Body of pancreas (tissue), 4 donors: ENCODE measurements at places on chromosomes 11 and 22. TPM values are rescaled to one million over a fixed set of nuclear protein-coding genes. Genes with fewer than 3 reads are reported as not detected.

The TSPAN4 gene
- total RNA-seq: 44.9 TPM

The PLEKHA7 gene
- total RNA-seq: 30.4 TPM

DNA sequence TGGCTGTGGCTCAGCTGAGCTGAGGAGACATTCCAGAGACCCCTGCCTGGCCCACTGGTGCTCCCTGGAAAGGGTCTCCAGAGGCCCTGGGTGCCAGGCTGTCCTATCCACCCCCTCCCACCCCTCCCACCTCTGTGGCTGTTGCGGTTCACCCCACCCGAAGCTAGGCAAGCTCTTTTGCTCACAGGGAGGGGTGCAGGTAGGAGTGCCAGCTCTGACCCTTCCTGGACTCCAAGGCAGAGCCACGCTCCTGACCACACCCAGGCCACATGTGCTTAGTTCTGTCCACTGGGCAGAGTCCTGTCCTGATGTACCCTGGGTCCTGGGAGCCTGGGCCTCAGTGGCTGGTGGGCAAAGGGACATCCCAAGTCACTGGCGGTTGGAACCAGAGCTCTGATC is 16.4 kb downstream of the IL17REL start:
- peaks cover 12% of the 10 kb centered on the region for H3K4me1 ChIP-seq
- no peaks in the 10 kb centered on the region for H3K36me3 ChIP-seq
- no peak overlapping the region for H3K4me3 ChIP-seq
- DNase-seq: no peak
- no peaks in the 10 kb centered on the region for H3K27me3 ChIP-seq
- no peak overlapping the region for H3K27ac ChIP-seq

- H3K4me3 ChIP-seq: no peak overlapping the region
- DNase-seq: no peak
- no peak overlapping the region for H3K27ac ChIP-seq
- no peaks in the 10 kb centered on the region for H3K36me3 ChIP-seq
- peaks cover 11% of the 10 kb centered on the region for H3K4me1 ChIP-seq
Observed at GRCh38 chr11:131906963-131907362, 536.5 kb downstream of the NTM start.

DNA sequence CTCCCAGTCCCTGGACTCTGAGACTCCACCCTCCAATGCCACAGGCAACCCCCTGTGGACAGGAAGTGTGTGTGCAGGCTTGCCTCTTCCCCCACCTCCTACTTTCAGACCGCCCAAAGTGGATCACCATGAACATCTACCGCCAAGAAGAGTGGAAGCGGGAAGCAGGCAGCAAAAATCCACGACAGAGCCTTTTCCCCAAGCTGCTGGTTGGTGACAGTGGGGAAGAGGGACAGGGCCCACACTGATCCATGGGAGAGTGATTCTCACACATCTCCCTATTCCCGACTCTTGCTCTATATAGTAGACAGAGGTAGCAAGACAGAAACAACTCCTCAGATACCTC is 53.4 kb upstream of the SPATA19 start:
- H3K4me1 ChIP-seq: no peaks in the 10 kb centered on the region
- H3K4me3 ChIP-seq: no peak overlapping the region
- no peak overlapping the region for H3K27ac ChIP-seq
- no peaks in the 10 kb centered on the region for H3K36me3 ChIP-seq

- H3K4me1 ChIP-seq: no peaks in the 10 kb centered on the region
- H3K4me3 ChIP-seq: no peak overlapping the region
- H3K27me3 ChIP-seq: no peaks in the 10 kb centered on the region
- no peak overlapping the region for H3K27ac ChIP-seq
- no peaks in the 10 kb centered on the region for H3K36me3 ChIP-seq
Observed at GRCh38 chr22:41672780-41673509, 15.7 kb downstream of the SNU13 start.

GRCh38 chr11:64100782-64101353 is 65.0 kb downstream of the MACROD1 start:
- no peak overlapping the region for H3K4me3 ChIP-seq
- H3K27ac ChIP-seq: no peak overlapping the region
- no peaks in the 10 kb centered on the region for H3K27me3 ChIP-seq
- H3K36me3 ChIP-seq: no peaks in the 10 kb centered on the region
- DNase-seq: no peak

GRCh38 chr11:94732617-94733281 is 35.4 kb upstream of the AMOTL1 start:
- no peaks in the 10 kb centered on the region for H3K27me3 ChIP-seq
- peaks cover 22% of the 10 kb centered on the region for H3K4me1 ChIP-seq
- H3K36me3 ChIP-seq: no peaks in the 10 kb centered on the region
- DNase-seq: no peak
- no peak overlapping the region for H3K27ac ChIP-seq
- no peak overlapping the region for H3K4me3 ChIP-seq
